ENCODE measurements at places on chromosomes 3 and 15.

DNA sequence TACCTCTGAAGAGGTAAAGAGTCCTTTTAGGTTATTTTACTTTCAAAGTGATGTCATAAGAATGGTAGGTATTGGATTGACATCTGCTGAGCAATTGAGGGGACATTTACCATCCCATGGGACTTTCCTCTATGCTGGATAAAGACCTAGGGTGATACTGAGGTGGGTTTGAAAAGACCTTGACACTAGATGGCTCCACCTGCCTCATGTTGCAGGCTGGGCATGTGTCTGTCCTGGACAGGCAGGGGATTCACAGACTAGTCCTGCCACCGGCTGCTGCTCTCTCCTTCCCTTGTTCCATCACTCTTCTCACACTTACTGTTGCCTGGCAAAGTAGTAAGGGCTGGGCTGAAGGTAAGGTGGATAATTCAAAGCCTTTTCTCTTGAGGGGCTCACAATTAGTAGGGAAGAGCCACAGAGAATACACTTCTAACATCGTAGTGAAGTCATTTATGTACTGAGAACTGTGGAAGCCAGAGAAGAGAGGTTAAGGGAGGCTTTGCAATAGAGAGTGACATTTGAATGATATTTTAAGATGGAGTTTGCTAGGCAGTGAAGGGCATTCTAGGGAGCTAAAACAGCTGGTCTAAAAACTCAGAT is 27.7 kb downstream of the TRAK1 start:
- no peak for DNase-seq

GRCh38 chr3:36704280-36704679 is 60.1 kb downstream of the DCLK3 start:
- no peak for DNase-seq

- no peak for DNase-seq
Observed at GRCh38 chr15:25670025-25670554, 193.0 kb downstream of the ATP10A start.

DNA sequence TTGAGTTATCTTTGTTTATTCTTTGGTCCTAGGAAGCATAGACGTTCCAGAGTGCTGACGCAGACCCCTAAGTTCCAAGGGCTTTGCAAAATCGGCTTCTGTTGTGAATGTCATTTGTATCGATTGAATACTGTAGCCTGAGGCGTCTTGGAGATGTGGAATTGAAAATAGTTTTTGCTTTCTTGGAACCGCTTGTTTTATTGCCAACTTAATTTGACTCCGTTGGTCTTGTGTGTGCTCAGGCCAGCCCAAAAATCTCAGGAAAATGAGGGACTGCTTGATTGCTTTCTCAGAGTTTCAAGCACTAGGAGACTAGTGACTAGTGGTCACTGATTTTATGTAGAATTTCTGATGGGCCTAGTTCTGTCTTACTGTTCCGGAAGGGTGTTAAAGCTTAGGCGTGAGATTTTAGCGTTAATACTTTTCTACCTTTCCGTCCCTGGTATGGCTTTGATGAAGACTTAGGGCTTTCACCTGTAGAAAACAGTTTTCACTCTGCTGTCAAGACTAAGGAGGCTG is 263 bp upstream of the UTS2B start:
- DNase-seq, result peak; percentile 49

All from GM04503 (cell line).